ENCODE measurements at places on chromosomes 13 and 19.

DNA sequence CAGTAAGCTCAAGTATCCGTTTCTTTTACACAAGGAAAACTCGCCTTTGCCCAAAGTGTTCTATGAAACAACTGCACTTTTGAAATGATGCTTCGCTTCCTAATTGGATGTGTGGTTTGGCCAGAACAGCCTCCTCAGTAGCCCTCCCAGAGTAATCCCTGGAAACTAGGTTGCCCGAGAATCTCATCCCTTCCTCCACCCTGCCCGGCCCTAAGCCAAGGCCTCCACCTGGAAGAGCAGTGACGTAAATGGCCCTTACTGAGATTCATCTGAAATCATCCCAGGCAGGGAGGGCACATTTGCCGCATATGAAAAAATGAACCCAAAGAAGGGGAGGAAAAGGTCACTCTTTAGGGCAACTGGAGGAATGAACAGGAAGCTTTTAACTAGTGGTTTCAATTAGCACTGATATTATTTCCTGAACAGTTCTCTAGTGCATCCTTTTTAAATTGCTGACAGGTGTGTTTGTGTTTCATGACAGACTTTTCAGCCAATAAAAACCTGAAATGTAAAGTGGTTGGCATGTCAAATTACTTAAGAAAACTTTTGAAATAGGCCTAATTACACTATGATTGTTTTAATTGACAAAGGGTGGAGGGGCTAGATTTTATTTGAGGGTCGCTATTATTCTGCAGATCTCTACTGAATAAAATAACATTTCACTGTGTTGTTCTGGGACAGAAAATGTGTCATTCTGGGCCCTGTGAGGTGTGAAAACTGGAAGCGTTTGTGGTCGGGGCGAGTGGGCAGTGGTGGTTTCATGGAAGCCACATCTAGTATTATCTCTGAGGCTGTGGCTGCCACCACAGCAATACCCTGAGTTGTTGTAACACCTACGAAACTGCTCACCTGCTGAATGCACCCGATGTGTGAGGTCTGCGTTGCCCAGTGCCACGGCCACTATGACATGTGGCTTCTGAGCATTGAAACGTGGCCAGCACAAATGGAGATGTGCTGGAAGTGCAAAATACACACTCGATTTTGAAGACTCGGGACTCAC lies 112.1 kb downstream of the ZIC5 start:
- no peak for DNase-seq

DNA sequence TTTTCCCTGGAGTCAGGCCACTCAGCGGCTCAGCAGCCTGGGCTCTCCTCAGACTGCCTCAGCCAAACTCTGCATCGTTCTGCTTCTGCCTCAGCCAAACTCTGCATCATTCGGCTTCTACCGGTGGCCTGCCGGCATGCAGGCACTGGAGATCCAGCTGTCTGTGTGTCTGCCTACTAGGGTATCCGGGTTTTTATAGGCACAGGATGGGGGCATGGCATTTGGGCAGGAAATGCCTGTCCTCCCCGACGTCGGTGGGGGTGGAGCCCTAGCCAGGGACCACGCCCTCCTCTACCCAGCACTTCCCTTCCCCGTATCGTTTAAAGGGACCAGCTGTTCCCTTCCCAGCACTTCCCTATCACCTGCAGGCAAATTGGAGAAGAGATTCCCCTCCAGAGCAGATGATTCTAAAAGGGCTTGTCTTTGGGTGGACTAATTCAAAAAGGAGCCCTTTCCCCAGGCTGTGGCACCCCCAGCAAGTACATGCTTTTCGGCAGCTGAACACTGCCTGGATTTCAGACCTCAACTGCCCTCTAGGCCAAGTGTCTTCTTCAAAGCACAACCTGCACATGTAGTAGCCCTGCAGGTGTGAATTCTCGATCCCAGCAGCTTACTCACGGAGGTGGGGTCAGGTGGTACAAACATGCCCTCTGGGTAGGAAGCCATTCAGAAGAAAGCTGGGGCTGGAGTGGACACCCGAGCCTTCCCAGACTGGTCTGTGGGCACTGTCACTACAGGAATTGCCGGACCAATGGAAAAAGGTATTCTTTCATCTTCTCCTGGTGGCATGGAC lies 25.4 kb upstream of the GPR12 start:
- DNase-seq: peak; percentile 53

DNA sequence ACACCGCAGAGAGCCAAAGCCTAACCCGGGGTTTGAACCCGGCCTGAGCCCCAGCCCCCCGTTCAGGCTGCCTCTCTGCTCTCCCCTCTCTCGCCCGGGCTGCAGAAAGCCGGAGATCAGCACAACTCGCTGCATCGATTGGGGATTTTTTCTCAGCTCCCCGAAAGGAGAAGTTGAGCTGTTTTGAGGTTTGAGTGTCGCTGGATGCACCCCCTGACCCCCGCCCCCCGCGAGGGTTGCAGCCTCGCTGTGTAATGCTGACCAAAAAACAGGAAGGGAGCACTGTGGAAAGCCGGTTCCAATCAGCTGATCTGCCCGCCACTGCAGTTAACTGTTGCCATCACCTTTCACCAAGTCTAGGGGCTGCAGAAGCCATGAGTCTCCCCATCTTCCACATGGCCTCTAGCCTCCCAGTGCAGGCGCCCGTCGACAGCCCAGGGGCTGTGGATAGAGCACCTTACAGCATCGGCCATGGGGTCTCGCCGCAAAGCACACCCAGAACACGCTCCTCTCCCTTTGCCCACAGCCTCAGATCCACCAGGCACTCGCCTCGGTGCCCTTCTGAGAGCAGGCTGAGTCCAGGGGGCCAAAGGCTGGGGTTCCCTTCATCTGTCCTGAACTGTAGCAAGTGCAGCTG lies 34.5 kb downstream of the MYO9B start:
- DNase-seq: no peak

DNA sequence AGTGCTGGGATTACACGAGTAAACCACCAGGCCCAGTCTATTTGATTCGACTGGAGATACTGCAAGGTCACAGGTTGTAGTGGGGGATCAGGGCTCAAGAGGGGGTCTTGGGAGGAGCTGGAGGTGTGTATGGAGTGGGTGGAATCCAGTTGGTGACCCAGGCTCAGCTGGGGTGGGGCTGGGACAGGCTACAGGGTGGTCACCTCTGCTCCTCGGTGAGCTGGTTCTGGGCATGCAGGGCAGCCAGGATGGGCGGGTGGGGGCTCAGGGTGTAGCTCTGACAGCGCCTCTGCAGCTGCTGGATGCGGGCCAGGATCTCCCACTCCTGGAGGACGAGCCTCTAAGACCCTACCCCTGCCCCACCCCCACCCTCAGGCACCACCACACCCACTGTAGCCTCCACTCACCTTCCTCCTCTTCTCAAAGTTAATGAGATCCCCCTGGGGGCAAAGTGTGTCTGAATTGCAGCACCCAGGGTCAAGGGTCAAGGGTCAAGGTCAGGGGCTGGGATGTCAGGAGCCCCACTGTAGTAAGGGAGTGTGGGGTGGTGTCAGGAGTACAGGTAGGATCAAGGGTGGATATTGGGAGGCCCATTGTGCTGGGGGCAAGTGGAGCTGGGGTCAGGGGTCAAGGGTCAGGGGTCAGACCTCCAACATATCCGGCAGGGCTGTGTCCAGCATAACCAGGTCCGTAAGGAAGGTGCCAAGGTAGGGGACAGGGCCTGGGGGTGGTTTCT lies 17.1 kb downstream of the RGL3 start:
- no peak for DNase-seq

DNA sequence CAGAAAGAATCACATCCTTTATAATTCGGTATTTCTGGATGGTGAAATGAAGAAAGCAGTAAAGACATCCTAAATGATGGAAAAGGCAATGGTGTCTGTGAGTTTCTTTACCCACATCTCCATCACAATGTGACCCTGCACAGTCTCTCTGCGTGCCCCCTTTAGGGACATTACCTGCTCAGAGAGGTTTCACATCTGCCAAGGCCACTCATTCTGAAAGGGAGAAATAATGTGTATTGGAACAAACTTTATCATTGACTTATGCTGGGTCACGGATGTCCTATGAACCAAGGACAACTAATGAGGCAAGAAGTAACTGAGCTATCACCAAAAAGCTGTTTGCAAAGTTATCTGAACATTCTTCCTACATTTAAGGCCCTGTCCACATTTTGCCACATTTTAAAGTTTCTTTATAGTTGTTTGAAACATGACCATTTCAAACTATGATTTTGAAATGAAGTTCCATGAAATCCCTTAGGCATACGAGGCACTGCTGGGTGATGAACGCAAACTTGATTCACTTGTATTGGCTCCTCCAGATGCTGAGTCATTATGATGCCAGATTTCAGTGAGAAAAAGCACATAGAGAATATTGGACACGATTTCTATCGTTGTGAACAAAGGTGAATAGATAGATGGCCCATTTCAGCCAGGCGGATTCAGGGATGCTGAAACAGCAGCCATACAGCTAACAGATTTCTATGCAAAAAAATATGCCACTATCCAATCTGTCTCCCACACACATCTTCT lies 63.5 kb upstream of the HMGB1 start:
- no peak for DNase-seq

- no peak for DNase-seq
Observed at GRCh38 chr19:48784527-48784926, 26.3 kb downstream of the BCAT2 start.

DNA sequence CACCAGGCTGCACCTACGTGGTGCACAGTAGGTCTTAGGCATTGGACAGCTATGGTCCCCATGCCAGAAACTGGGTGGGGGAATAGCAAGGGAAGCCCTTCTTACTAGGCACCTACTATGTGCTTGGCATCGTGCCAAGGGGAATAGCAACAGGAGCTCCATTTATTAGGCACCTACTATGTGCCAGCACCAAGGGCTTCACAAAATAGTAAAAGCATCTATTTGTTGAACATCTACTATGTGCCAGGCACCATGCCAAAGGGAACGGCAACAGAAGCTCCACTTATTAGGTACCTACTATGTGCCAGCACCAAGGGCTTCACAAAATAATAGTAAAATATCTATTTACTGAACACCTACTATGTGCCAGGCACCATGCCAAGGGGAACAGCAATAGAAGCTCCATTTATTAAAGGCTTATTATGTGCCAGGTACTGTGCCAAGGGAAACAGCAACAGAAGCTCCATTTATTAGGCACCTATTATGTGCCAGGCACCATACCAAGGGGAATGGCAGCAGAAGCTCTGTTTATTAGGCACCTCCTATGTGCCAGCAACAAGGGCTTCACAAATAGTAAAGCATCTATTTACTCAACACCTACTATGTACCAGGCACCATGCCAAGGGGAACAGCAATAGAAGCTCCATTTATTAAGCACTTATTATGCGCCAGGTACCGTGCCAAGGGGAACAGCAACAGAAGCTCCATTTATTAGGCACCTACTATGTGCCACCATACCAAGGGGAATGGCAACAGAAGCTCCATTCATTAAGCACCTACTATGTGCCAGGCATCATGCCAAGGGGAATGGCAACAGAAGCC lies 108.5 kb downstream of the PTPRS start:
- DNase-seq: no peak

DNA sequence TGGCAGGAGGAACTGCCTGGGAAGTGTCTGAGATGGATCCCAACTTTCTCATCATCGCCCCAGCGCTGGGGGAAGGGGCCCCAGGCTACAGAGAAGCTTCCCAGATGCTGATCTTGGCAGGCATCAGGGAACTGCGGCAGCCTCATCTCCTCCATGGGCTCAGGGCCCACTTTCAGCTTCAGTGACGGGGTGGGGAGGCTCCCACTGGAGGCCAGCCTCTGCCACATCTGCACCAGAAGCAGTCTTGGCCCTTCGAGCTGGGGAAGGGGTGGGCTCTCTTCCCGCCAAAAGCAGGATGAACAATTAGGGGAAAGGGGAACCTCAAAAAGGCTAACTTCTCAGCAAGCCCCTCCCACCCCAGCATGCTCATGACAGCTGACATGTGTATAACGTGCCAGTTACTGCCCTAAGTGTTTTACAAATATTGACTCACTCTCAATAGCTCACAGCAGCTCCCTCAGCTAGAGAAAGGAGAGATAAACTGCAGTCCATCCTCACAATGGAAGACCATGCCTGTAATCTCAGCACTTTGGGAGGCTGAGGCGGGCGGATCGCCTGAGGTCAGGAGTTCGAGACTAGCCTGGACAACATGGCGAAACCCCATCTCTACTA lies 7.1 kb upstream of the S1PR2 start:
- no peak for DNase-seq

GRCh38 chr19:5435642-5436017 lies 19.6 kb upstream of the ZNRF4 start:
- no peak for DNase-seq

DNA sequence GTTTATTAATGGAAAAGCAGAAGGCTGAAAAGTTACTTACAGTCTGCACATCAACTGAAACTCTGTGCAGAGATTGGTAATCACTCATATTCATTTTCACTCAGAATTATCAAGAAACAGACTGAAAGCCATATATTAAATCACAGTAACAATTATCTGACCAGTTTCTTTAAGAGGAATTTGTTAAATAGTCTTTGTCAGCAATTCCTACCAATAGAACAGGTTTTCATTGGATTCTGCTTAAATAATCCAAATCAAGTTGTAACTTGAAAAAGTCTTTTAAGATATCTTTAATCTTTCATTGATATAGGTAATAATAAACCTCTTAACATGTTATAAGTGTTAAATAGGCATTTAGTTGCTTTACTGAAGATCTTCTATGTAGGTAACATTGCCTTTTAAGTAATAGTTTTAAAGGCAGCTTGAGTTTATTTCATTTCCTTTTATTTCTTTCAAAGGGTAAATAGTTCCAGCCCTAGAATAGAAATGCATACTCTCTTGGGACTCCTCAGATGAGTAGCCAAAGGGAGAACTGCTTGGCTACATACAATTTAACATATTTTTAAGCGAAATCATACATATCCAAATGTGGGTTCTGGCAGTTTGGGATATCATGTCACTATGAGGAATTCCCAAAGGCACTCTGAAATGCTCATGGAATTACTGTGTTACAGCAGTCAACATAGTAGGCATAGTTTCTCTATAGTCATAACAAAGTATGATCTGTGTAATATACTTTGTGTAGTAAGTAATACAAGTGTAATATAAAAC lies 326.0 kb upstream of the SPRY2 start:
- no peak for DNase-seq

DNA sequence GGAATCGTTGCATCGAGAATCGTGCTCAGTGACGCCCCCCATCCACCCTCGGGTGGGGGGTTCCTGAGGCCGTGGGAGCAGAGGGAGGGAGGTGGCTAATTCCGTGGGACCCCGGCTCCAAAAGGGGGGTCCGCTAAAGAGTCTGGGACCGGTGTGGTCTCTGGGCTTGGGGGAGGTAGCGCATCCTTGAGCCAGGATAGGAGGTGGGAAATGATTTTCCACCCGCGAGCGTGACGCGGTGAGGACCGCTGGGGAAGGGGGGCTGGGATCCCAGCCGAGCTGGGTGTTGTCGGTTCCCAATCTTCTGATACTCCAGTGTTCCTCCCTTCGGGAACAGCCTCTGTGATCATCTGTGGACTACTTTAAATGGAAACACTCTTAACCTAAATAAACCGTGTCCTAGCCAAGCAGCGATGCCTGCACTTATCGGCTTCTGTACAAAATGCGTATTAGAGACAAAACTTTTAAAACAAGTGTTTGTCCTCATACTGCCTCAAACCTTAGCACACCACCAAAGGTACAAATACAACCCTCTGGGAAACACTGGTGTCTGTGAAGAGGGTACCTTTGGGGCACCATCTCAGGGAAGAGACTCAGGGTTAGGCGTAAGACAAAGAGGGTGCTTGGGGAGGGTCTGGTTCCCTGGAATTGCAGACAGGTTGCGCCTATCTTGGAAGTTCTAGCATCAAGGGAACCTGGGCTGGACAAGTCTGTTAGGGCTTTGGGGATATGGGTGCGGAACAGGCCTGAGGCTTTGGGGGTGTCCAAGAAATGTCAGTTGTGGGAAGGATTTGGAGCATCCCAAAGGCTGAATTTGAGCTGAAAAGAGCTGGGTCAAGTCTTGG lies 16.0 kb downstream of the KCNC3 start:
- DNase-seq: no peak
